Muscle of arm (tissue), 14 donors: ENCODE measurements at places on chromosomes 7 and 10.
A peak's percentile ranks its signal among the peaks of the same experiment; 100 is the strongest.

DNA sequence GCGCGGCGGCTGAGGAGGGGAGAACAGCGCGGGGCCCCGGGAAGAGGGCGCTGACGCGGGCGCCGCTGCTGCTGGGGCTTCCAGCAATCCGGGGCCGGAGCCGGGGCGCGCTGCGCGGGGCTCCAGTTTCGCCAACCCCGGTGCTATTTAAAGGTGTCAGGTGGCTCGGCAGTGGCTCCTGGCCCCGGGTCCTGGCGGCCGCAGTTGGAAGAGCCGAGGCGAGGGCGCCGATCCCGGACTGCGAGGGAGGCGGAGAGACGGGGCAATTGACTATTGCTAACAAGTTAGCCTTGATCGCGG lies 347 bp downstream of the LBX1 start:
- no peak for DNase-seq

DNA sequence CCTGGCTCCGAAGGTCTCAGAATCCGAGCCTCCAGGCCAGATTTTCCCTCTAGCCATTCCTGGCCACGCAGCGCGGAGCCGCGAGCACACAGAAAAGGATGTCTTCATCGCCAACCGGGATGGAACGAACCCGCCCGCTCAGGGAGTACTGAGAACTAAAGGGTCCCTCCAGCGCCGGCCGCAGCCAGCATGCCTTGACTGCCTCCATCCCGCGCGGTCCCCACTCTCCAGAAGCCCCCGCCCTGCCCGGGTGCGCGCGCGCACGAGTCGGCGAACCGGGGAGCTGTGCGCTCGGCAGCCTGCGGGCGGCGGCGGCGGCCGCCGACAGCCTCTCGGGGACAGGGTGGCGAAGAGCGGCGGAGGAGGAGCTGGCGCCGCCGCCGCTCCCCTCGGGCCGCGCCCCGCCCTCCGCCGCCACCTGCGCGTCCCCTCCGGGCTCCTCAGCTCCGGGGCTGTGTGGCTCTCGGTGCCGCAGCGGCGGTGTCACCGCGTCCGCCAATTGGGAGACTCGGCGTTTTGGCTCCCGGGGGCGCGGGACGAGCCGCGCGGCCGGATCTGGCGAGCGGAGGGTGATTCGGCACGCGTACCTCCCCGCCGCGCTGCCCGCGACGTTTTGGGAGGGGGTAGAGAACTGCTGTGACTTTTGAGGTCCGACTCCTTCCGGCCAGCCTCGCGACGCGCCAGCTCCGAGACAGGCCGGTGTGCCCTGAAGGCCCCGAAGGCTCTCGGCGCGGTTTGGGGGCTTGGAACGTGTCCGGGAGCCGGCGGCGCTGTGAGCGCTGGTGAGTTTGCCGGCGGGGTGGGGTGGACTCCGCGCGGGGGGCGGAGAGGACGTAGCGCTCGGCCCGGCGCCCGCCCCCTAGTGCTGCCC lies 453 bp upstream of the GALNT17 start:
- peak; percentile 75 for DNase-seq

DNA sequence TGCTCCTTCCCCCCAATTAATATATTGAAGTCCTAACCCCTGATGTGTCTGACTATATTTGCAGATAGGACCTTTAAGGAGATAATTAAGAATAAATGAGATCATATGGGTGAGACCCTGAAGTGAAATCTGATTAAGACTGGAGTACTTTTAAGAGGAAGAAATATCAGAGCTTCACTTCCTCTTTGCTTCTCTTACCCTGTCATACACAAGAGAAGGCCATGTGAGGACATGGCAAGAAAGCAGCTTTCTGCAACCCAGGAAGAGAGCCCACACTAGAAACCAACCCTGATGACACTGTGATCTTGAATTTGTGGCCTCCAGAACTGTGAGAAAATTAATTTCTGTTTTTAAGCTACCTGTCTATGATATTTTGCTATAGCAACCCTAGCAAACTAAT lies 44.2 kb downstream of the JMJD1C start:
- no peak for DNase-seq

GRCh38 chr7:102895602-102896001 lies 17.2 kb upstream of the LRRC17 start:
- peak; percentile 44 for DNase-seq

- DNase-seq: no peak
These were observed 79.9 kb downstream of the HBP1 start for GRCh38 chr7:107248551-107249316.
